Activated T-helper 2 cell treated with anti-CD3 and anti-CD28 coated beads, Interferon-gamma antibody, Interleukin-2, Interleukin-4, amounts not matched to agents 10 μg/mL and 5 μg/mL and 100 μg/mL, durations not matched to agents 14 hours and 24 hours and 36 hours (primary cell): ENCODE measurements at places on chromosomes 16 and 17.

- peaks cover 22% of the 10 kb centered on the region for H3K27me3 ChIP-seq
- peaks cover 38% of the 10 kb centered on the region for H3K4me1 ChIP-seq
- peak overlapping the region; percentile 99 for H3K27ac ChIP-seq
- H3K36me3 ChIP-seq, result peaks cover 28% of the 10 kb centered on the region
- H3K4me3 ChIP-seq, result peak overlapping the region; percentile 100
- DNase-seq, result no peak
These were observed 1.3 kb upstream of the PSMB3 start for GRCh38 chr17:38751144-38751807.

- H3K4me1 ChIP-seq, result no peaks in the 10 kb centered on the region
- no peak overlapping the region for H3K4me3 ChIP-seq
- no peaks in the 10 kb centered on the region for H3K27me3 ChIP-seq
- H3K27ac ChIP-seq, result no peak overlapping the region
- no peaks in the 10 kb centered on the region for H3K36me3 ChIP-seq
- no peak for DNase-seq
These were observed 22.6 kb downstream of the LGALS3BP start for GRCh38 chr17:78957128-78957527.

- H3K4me3 ChIP-seq, result no peak overlapping the region
- no peaks in the 10 kb centered on the region for H3K36me3 ChIP-seq
- no peaks in the 10 kb centered on the region for H3K4me1 ChIP-seq
- peaks cover 9% of the 10 kb centered on the region for H3K27me3 ChIP-seq
These were observed 106.8 kb upstream of the NOG start for GRCh38 chr17:56486732-56487131.

DNA sequence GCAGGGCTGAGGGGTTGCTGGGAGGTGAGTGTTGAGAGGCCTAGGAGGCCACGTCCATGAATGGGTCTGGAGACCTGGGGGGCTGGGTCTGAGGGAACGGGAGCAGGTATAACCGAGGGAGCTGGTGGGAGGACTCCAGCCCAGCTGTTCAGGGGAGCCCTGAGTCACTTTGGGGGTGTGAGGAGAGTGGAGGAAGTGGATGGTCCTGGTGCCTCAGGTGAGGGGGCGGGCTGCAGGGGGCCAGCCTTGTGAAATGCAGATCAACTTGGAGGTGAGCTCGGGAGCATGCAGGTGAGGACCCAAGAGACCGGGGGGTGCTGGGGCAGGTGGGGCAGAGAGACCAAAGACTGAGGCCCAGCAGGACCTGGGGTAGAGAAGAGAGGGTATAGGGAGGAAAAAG, 79.6 kb downstream of the KCNJ12 start:
- no peaks in the 10 kb centered on the region for H3K36me3 ChIP-seq
- H3K4me3 ChIP-seq, result no peak overlapping the region
- peaks cover 7% of the 10 kb centered on the region for H3K4me1 ChIP-seq
- H3K27me3 ChIP-seq, result peaks cover 26% of the 10 kb centered on the region

GRCh38 chr17:44235583-44235936, 16.1 kb upstream of the UBTF start:
- no peak for DNase-seq
- H3K36me3 ChIP-seq, result no peaks in the 10 kb centered on the region
- no peak overlapping the region for H3K4me3 ChIP-seq
- peaks cover 4% of the 10 kb centered on the region for H3K4me1 ChIP-seq
- H3K27me3 ChIP-seq, result peaks cover 5% of the 10 kb centered on the region

DNA sequence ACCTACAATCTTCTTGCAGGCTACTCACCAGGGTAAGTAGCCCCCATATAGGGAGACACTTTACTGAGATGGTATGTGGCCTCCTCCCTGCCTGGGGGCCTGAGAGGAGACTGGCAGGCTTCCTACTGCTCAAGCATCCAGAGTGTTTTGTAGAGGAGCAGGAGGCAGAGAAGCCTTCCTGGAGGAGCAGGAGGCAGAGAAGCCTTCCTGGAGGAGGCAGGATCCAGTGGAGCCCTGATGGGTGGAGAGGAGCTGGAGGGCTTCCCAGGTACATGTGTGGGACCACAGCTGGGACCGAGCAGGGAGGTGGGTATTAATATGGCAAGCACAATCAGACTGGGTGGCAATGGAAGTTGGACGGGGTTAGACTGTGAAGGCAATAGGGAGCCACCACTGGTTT, 2.1 kb upstream of the ADGRG5 start:
- H3K4me1 ChIP-seq, result peaks cover 60% of the 10 kb centered on the region

GRCh38 chr17:81390029-81390872, 5.0 kb upstream of the BAHCC1 start:
- DNase-seq, result no peak
- peaks cover 59% of the 10 kb centered on the region for H3K27me3 ChIP-seq
- peaks cover 15% of the 10 kb centered on the region for H3K4me1 ChIP-seq
- H3K27ac ChIP-seq, result no peak overlapping the region
- H3K4me3 ChIP-seq, result no peak overlapping the region

- peaks cover 2% of the 10 kb centered on the region for H3K4me1 ChIP-seq
- no peaks in the 10 kb centered on the region for H3K36me3 ChIP-seq
- H3K4me3 ChIP-seq, result no peak overlapping the region
- no peaks in the 10 kb centered on the region for H3K27me3 ChIP-seq
- no peak overlapping the region for H3K27ac ChIP-seq
- DNase-seq, result no peak
These were observed 24.8 kb downstream of the ADCY9 start for GRCh38 chr16:4091240-4092012.

GRCh38 chr17:44211281-44212265, 7.9 kb downstream of the UBTF start:
- DNase-seq, result no peak
- peak overlapping the region; percentile 42 for H3K27ac ChIP-seq
- no peaks in the 10 kb centered on the region for H3K27me3 ChIP-seq
- H3K4me3 ChIP-seq, result no peak overlapping the region
- peaks cover 31% of the 10 kb centered on the region for H3K4me1 ChIP-seq

DNA sequence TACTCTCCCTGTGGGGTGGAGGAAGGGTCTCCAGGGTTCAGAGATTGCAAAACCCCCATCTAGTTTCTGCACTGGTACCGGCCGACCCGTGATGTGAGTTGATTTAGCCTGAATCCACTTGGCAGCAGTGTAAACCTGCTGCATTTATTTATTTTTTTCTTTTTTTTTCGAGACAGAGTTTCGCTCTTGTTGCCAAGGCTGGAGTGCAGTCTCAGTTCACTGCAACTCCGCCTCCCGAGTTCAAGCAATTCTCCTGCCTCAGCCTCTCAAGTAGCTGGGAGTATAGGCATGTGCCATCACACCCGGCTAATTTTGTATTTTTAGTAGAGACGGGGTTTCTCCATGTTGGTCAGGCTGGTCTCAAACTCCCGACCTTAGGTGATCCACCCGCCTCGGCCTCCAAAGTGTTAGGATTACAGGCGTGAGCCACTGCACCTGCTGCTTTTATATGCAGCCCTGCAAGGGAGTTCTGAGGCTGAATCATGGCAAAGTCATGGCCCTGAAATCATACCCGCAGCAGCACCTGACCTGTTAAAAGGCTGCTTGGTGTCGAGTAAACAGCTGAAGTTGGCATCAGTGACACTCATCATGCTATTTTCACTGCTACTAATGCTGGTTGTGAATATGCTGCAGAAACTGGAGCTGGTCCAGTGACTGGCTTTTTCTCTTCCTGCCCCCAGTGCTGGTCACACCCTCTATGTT, 21.4 kb downstream of the DEXI start:
- peaks cover 14% of the 10 kb centered on the region for H3K4me1 ChIP-seq
- peaks cover 26% of the 10 kb centered on the region for H3K36me3 ChIP-seq
- no peak overlapping the region for H3K4me3 ChIP-seq
- H3K27me3 ChIP-seq, result no peaks in the 10 kb centered on the region

DNA sequence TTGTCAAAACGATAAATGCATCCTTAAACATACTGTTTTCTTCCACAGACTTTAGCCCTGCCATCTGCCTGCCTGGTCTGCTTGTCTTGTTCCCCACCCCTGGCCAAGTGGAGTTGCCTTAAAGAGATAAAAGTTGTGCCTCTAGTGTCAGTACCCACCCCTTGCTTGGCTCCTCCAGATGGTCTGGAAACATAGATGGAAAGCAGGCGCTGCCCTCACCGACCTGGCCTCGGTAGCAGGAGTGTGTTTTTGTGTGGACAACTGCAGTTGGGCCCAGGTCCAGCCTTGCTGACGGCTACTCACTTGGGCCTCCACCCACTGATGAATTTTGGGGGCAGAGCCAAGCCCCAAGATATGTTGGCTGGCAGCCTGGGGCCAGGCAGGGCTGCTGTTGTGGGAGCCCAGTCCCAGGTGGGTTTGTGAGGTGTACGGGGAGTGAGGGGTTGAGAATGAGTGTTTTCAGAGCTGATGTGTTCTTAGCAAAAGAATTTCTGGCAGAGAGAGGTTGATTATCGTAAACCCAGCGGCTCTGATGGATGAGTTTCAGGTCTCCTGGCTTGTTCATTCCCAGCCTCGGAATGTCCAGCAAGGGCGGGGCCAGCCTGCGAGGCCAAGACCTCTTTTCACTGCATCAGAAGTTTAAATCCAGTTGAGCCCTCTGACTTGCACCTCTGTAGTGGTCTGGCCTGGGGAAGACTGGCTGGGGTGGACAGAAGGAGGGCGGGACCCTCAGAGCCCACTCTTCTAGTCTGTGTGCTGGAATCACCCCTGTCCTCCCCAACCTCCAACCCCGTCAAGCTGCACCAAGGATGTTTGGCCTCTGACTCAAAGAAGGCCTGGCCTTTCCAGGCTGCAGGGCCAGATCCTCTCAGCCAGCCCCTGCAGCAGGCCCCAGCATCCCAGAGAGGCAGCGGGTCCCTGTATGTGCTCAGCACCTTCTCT, 179.7 kb downstream of the RAB11FIP4 start:
- no peak overlapping the region for H3K4me3 ChIP-seq
- H3K27ac ChIP-seq, result no peak overlapping the region
- H3K27me3 ChIP-seq, result no peaks in the 10 kb centered on the region
- H3K36me3 ChIP-seq, result no peaks in the 10 kb centered on the region
- no peak for DNase-seq

DNA sequence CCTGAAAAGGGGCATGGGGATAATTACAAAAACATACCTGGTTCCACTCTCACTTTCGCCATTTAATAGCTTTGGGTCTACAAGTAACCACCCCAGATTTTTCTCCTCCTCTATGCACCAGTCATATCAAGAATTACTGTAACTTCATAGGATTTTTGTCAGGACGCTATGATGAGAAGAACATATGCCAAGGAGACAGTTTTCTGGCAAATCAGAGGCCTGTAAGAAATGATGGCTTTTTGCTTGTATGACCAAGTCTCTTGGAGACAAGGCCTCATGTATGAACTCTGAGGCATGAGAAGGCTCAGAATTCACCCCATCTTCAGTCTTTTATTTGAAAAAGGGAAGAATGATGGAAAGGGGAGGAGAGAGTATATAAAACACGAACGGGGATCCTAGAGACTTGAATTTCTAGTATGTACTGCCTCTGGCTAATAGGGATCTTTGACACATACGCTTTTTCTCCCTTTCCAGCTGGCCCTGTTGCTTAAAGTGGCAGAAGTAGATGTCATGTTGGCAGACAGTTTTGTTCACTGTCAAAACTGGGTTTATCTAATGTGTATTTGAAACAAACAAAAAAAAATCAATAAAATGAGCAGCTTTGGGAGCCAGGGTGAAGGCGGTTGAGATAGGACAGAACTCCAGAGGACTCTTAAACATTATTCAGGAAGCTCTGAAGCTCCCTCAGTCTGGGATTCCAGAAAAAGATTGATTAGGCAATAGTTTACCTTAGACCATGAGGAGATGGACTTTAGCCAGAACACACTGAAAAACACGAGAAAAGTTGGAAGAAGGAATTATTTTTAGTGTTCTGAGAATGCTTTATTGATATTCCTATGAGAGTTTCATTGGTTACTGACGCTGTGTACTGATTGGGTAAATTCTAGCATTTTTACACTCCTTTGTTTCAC, 656.6 kb downstream of the WWOX start:
- H3K4me1 ChIP-seq, result peaks cover 2% of the 10 kb centered on the region
- H3K36me3 ChIP-seq, result no peaks in the 10 kb centered on the region
- no peak for DNase-seq
- H3K4me3 ChIP-seq, result no peak overlapping the region
- H3K27me3 ChIP-seq, result peaks cover 6% of the 10 kb centered on the region

DNA sequence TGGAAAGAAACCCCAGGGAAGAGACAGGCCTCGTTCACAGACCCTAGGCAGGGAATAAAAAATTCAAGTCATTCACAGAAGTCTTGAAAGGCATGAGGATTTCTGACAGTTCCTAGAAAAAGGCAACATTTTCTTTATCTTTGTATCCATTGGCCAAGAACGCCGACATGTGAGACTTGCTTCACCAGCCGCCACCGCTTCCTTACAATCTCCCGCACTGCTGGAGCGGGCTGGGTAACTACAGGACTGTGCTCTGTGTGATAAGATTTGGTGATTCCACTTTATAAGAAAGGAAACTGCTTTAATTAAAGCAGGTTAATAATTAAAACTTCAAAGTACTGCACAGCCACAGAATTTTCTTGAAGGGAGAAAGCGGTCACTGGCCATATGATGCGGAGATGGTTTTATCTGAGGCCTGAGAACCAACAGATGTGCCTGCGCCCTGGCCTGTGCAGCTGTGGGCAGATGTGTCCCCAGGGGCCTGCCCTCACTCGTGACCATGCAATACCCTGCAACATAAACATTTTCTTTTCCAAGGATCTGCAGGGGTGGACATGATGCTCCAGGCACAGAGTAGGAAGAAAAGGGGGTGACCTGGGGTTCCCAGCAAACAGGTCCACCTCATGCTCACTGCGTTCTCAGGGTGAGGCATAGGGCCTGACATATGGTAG, 13.0 kb upstream of the LGALS3BP start:
- H3K27me3 ChIP-seq, result no peaks in the 10 kb centered on the region
- DNase-seq, result no peak
- no peaks in the 10 kb centered on the region for H3K4me1 ChIP-seq
- H3K36me3 ChIP-seq, result peaks cover 62% of the 10 kb centered on the region
- H3K4me3 ChIP-seq, result no peak overlapping the region
- H3K27ac ChIP-seq, result no peak overlapping the region

- peak; percentile 39 for DNase-seq
- H3K4me3 ChIP-seq, result peak overlapping the region; percentile 62
- H3K36me3 ChIP-seq, result no peaks in the 10 kb centered on the region
- H3K27ac ChIP-seq, result peak overlapping the region; percentile 93
These were observed 13.8 kb upstream of the TMEM98 start for GRCh38 chr17:32914181-32914580.

GRCh38 chr16:10575506-10576130, 4.8 kb downstream of the EMP2 start:
- H3K4me1 ChIP-seq, result no peaks in the 10 kb centered on the region
- DNase-seq, result no peak
- no peaks in the 10 kb centered on the region for H3K36me3 ChIP-seq
- H3K4me3 ChIP-seq, result no peak overlapping the region
- H3K27ac ChIP-seq, result no peak overlapping the region

- H3K27me3 ChIP-seq, result peaks cover 2% of the 10 kb centered on the region
- H3K4me3 ChIP-seq, result no peak overlapping the region
- DNase-seq, result no peak
- no peak overlapping the region for H3K27ac ChIP-seq
- H3K4me1 ChIP-seq, result peaks cover 3% of the 10 kb centered on the region
- H3K36me3 ChIP-seq, result no peaks in the 10 kb centered on the region
These were observed 13.0 kb upstream of the KRT19 start for GRCh38 chr17:41540921-41541625.

- H3K27me3 ChIP-seq, result no peaks in the 10 kb centered on the region
- peaks cover 25% of the 10 kb centered on the region for H3K4me1 ChIP-seq
- H3K27ac ChIP-seq, result peak overlapping the region; percentile 52
- no peak for DNase-seq
- peak overlapping the region; percentile 95 for H3K4me3 ChIP-seq
- H3K36me3 ChIP-seq, result peaks cover 43% of the 10 kb centered on the region
These were observed 1.8 kb downstream of the MGRN1 start for GRCh38 chr16:4626396-4626795.

GRCh38 chr17:55723488-55723848, 804 bp upstream of the TMEM100 start:
- H3K27ac ChIP-seq, result no peak overlapping the region
- DNase-seq, result no peak
- no peaks in the 10 kb centered on the region for H3K36me3 ChIP-seq
- peaks cover 65% of the 10 kb centered on the region for H3K27me3 ChIP-seq
- no peak overlapping the region for H3K4me3 ChIP-seq
